ENCODE measurements at places on chromosomes 3 and 15. TPM values are rescaled to one million over a fixed set of nuclear protein-coding genes. Genes with fewer than 3 reads are reported as not detected.
A peak's percentile ranks its signal among the peaks of the same experiment; 100 is the strongest.

SENP8 gene
- total RNA-seq: 6.1 TPM

ATP13A5 gene
- 0.06 TPM for total RNA-seq

MUC4 gene
- total RNA-seq: 1.1 TPM

EXD1 gene
- total RNA-seq: not detected

TLR9 gene
- not detected for total RNA-seq

DNA sequence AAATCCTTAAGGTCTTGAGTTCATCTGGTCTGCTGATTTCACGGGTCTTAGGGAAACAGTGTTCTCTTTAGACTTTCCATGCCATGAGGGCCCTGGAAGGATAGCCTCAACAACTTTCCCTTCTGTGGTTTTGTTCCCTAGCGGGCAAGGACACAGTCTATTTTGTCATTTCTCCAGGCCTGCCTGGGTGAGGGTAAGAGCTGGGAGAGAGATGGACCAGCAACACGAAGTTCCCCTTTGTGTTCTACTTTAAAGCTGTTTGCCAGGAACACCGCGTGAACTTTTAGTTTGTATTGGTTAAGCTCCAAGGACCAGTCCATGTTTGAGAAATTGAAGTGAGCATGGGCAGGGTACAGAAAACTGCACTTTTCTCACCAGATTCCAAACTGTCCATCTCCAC, 20.9 kb downstream of the ST3GAL6 start:
- DNase-seq: peak; percentile 61

DNA sequence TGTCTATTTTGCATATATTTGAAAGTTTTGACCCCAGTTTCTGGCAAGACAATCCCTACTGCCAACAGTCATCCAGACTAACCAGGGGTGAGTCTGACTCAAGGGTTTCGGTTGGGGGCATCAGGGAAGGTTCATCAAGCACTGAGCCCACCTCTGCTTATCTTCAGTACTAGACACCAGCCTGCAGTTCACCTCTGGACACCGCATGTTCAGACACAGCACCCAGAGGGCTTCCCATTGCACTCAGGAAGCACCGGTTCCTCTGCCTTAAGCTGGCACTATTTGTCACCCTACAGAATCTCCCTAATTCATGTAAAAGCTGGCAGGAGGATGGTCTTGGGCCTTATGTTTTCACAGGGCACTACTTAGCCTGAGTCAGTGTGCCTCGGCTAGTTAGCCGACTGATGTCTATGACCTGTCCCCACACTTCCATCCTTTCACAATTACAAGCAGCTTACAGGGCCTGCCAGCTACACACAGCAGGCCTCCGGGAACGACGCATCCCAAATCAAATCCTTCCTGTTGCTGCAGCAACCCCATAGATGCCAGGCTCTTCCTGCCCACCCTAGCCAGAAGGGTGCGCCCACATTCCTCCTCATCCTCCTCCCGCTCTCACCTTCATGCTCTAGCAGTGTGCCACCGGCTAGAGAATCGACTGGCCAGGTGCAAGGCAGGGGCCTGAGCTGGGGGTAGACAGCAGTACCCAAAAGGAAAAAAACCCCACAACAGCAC, 52.5 kb downstream of the SH3BP5 start:
- DNase-seq: no peak

GRCh38 chr15:54033356-54033860, 55.2 kb downstream of the UNC13C start:
- peak; percentile 5 for DNase-seq

DNA sequence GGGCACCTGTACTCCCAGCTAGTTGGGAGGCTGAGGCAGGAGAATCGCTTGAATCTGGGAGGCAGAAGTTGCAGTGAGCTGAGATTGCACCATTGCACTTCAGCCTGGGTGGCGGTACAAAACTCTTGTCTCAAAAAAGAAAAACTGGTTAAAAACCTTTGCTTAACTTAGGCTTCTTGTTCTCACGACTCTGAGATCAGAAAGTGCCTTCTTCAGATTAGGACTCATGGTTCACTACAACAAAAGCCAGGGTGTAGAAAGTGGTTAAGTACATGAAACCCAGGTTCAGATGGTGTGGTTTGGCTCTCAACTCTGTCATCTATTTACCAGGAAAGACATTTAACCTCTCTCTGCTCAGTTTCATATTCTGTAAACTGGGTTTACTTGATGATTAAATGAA, 168.4 kb downstream of the TUSC7 start:
- DNase-seq: no peak

DNA sequence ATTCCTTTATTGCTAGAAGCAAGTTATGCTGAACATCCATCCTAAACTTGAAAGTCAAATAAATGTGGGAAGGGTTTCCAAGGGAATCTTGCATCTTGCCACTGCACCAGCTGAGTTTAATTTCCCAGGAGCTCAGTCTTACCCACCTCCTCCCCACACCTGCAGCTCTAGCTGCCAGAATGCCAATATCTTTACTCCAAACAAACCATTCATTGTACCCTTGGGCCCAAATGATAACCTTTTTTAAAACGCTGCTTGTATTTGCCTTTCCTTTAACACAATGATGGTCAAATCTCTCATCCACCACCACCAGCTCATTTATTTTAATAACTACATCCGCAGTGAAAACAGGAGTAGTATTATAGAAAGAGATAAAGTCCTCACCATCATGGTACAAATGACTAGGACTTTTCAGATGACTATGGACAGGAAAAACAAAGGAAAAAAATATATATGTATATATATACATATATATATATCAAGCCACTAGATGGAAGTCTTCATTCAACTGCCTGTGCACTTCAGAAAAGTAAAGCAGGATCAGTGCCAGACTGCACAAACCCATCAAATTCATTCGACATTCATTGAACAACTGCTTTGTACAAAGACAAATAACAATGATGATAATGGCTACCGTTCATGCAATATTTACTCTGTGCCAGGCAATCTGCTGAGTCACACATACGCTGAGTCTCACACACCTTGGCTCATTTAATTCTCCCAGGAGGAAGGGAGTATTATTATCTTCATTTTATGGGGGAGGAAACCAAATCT, 44.0 kb downstream of the BFSP2 start:
- no peak for DNase-seq

DNA sequence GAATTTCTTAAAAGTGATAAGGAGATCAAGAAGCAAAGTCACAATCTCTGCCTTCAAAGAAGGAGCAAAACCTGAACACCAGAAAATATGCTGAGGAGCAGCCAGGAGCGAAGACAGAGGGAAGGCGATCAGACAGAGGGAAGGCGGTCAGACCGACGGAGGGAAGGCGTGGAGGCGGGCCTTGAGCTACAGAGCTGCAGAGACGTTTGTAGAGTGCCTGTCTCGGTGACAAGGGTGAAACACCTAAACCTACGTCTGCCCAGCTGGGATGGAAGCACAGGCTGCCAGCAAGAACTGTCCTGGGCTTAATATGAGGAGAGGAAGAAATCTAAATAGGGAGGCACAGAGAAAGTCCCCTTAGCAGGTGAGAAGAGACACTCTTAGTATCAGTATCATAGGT, 476.0 kb downstream of the OCA2 start:
- no peak for DNase-seq

- no peak for DNase-seq
Observed at GRCh38 chr15:93719921-93720351, 511.4 kb upstream of the MCTP2 start.
